ENCODE measurements at places on chromosomes 13 and 19.

DNA sequence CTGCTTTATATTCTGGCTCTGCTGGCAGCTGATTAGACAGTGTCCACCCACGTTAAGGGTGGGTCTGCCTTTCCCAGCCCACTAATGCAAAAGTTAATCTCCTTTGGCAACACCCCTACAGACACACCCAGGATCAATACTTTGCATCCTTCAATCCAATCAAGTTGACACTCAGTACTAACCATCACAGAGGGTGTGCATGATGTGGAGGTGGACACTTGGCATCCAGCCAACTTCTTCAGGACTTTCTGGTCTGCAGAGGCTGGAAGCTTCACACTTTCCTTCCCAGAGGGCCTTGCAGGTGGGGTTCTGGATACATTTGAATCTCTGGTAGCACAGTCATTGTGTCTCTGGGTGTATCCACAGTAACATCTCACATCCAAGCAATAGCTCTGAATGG, 18.9 kb upstream of the IGFL1 start:
- DNase-seq = no peak

GRCh38 chr13:109715902-109716301, 70.5 kb downstream of the IRS2 start:
- no peak for DNase-seq

DNA sequence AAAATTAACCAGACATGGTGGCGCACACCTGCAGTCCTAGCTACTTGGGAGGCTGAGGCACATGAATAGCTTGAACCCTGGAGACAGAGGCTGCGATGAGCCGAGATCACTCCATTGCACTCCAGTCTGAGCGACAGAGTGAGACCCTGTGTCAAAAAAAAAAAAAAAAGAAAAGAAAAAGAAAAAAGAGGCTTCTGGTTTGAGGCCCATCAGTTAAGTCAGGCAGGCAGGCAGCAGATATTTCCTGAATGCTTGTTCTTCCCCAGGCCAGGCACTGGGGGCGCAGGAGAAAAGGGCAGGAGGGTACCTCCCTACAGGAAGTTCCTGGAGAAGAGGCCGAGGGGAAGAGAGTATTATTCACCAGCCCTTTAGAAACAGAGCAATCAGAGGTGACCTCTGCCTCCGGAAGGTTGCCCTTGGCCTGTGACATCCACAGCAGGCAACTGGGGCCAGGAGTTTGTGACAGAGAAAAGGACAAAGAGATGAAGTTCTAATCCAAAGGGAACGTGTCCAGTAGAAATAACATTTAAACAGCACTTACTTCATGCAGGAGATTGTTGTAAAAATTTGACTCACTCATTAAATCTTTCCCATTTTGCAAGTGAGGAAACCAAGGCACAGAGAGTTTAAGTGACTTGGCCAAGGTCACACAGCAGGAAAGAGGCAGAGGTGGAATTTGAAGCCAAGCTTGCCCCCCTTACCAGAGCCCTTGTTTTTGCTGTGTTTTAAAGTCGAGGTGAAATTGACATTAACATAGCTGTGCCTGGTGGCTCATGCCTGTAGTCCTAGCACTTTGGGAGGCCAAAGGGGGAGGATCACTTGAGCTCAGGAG, 4.3 kb upstream of the RLN3 start:
- no peak for DNase-seq

DNA sequence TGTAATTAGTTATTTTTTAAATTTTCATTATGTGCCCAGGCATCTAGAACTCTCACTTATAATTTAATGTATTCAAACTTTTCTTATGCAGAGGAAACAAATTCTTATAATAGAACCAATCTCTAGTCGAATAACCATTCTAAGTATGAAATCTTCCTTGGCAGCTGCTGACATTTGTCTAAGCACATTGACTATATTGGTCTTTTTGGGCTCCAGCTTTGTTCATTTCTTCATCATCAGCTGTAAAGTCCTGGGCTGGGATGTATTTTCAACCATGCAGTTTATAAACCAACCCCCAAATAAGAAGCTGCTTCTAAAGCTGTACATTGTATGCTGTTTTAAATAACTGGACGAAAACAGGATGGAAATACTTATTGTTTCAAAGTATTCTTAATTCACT, 2.3 kb upstream of the MICU2 start:
- no peak for DNase-seq

DNA sequence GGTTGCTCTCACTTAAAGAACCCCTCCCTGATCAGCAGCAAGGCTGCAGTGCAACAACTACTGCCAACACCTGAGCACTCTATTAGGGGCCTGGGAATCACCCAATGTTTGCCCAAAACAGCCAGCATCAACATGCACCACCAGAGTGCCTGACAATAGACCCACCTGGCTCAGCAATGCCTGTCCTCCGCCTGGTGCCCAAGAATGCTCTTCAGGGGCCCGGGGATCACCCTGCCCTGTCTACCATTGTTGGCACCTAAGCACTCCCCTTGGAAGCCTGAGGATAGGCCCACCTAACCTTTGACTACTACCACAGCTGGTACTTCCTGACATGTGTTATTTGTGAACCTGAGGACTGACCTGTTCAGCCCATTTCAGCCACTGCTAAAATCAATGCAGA, 1363.1 kb upstream of the PRR20A start:
- DNase-seq = no peak

DNA sequence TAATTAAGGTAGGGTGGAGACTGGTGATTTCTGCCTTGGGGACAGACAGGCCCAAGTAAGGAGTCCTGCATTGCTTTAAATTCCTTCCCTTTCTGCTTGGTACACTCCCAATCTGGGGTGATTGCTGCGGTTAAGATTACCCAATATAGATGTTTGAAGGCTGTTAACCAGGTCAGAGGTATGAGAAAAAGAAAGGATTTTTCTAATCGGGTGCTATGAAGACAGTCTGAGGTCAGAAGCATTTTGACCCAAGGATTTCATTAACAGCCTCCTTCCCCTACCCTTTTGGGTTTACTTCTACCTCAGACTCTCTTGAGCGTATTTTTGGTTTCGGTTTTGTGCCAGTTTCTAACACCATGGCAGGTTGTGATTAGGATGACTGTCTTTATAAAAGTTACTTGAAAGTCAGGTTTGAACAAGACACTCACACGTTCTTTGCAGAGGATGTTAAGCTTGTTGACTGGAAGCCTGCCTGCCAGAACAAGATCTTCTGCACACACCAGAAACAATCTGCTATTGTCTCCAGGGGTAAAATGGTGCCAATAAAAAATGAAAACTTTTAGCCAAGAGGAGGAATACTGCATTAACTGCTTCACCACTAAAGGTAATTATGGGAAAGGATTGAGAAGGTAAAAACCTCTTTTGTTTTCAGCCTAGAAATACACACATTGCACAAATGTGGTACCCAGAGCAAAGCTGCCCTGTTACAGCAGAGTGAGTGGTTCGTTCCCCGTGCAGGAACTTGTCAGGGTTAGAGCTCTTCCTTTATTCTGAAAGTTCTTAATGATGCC, 108.8 kb downstream of the NDFIP2 start:
- DNase-seq = no peak

DNA sequence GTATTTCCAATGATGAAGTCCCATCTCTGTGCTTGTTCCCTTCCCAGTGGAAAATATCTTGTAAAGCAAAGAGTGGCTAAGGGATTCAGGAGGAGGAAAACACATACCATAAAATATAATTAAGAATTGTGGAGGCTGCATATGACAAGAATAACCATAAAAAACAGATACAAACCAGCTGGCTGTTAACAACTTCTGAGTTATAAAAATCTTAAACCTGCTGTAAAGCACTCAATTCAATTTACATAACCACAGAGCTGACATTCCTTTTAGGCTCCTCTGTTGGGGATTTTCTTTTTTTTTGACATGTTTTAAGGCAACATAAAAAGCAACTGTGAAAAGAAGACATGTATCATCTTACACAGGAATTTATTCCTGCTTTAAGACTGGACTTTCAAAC, 207.6 kb downstream of the DACH1 start:
- DNase-seq = no peak

DNA sequence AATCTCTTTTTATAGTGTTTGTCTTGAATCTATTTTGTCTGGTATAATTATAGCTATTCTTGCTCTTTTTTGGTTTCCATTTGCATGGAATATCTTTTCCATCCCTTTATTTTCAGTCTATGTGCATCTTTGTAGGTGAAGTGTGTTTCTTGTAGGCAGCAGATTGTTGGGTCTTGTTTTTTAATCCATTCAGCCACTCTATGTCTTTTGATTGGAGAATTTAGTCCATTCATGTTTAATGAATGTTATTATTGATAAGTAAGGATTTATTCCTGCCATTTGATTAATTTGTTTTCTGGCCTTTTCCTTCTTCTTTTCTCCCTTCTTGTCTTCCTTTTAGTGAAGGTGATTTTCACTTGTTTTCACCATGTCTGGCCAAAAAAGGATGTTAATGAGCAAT, 11.7 kb upstream of the ZDHHC20 start:
- no peak for DNase-seq

- DNase-seq = no peak
Measured at GRCh38 chr19:2266183-2266993, 10.2 kb upstream of the JSRP1 start.

- DNase-seq = no peak
Measured at GRCh38 chr19:35136977-35137702, 1.5 kb upstream of the FXYD1 start.

DNA sequence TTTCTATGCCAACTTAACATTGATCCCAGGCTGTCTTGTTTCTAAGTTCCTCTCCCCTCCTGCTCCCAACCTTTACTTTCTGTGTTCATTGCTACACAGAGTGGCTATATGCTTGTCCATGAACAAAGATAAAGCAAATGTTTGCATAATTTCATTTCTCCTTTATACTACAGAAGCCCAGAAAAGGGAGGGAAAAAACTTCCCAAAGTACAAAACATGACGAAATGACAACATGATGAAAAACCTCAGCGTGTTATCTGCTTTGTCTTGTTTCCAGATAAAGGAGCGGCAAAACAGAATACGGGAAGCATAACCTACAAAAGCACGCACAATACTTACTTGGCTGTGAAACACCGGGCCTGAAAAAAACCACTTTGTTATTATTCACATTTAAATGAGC, 336.8 kb downstream of the DNAJC15 start:
- no peak for DNase-seq

DNA sequence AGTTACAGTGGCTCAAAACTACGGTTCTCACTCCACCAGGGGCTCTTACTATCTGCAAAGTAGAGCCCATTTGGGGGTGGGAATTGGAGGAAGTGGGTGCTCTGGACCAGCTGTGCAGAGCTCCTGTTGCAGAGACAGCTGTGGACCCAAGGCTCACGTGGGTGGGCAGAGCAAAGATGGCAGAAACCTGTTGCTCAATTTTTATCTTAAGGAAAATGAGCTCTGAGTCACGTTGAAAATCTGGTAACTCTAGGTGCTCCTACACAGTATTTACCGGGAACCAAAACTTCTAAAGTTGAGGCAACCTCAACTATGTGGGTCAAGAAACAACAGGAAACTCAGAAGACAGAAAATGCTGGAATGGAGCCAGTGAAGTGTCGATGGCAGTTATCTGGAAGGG, 30.2 kb upstream of the SLC15A1 start:
- no peak for DNase-seq

DNA sequence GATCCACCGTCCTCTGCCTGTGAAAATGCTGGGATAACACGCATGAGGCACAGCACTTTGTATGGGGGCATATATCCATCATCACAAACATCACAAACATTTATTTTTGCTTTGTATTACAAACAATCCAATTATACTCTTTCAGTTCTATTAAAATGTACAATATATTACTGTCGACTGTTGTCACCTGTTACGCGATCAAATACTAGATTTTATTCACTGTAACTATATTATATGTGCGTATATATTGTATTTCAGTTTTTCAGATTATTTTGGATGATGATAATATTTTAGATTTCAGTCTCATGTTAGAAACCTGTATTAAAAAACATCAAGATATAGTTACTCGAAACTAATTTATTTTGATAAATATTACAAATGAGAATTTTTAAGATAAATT, 998.3 kb downstream of the EFNB2 start:
- no peak for DNase-seq

- DNase-seq = no peak
Measured at GRCh38 chr19:5345895-5346386, 5.3 kb upstream of the PTPRS start.

DNA sequence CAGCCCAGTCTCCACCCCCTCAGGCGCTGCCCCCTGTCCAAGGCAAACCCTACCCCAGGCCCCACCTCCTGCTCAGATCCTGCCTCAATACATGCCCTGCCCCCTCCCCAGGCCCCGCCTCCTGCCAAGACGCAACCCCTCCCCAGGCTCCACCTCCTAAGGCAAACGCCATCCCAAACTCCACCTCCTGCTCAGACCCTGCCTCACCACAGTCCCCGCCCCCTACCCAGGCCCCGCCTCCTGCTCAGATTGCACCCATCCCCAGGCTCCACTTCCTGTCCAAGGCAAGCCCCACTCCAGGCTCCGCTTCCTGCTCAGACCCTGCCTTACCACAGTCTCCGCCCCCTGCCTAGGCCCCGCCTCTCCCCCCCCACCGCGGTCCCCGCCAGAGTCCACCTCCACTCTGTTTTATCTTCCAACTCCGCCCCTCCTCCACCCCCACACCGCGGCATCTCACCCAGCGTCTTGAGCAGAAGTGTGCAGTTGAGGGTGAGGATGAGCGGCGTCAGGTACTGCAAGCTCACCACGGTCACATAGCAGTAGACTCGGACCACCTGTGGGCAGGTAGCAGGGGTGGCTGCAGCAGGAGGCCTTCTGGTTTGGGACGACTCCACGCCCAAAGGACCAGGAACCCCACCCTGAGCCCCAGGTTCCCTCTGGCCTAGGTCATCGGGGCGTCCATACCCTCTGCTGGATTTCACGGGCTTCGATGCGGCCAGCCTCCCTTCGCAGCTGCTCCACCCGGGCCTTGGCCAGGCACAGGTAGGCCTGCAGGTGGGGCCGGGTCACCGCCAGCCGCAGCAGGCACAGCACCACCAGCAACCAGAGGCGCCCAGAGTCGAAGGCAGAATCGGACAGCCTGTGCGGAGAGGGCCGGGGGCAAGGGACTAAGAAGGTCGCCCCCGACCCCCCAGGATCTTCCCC, 17.7 kb downstream of the TMEM161A start:
- DNase-seq = no peak

GRCh38 chr19:37472165-37472564, 3.0 kb downstream of the ZNF570 start:
- no peak for DNase-seq

- peak; percentile 89 for DNase-seq
Measured at GRCh38 chr19:920051-920864, 3.1 kb downstream of the KISS1R start.

DNA sequence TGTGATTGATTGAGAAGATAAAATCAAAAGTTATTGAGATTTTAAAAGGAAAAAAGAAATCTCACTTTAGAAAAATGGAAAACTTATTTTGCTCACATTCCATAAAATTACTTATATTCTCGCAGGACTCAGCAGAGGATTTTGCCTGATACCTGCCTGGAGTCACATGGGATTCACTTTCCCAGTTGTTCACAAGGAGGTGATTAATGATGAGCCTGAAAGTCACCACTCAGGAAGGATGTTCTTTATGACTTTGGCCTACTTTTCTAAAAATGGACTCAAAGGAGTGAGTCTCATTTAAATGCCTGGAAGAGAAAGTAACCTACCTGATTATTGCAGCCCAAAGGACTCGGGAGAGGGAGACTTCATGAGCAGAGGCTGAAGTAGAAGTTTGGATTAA, 34.5 kb upstream of the FAM216B start:
- no peak for DNase-seq
